Motor neuron (in vitro differentiated cells): ENCODE measurements at places on chromosomes 7 and 10.

- no peak for ATAC-seq
These were observed 735.3 kb downstream of the SUGCT start for GRCh38 chr7:40870108-40870507.

GRCh38 chr10:114103284-114103683, 59.6 kb downstream of the ADRB1 start:
- peak; percentile 76 for ATAC-seq

DNA sequence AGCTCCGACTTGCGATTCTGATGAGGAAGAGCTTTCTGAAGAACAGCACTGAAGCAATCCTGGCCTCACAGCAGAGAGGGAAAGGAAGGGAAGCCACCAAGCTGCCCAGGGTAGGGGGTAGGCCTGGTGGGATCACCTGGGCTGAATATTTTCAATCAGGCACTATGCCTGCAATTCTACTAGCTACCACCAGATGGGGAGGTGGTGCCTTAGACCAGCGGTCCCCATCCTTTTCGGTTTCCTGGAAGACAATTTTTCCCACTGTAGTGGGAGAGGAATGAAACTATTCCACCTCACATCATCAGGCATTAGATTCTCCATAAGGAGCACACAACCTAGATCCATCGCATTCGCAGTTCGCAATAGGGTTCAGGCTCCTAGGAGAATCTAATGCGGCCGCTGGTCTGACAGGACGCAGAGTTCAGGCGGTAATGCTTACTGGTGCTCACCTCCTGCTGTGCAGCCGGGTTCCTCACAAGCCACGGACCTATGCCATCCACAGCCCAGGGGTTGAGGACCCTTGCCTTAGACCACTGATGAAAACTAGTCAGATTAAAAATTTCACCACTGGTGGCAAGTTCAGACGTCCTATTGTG, 2.7 kb downstream of the LRRC20 start:
- ATAC-seq, result no peak

DNA sequence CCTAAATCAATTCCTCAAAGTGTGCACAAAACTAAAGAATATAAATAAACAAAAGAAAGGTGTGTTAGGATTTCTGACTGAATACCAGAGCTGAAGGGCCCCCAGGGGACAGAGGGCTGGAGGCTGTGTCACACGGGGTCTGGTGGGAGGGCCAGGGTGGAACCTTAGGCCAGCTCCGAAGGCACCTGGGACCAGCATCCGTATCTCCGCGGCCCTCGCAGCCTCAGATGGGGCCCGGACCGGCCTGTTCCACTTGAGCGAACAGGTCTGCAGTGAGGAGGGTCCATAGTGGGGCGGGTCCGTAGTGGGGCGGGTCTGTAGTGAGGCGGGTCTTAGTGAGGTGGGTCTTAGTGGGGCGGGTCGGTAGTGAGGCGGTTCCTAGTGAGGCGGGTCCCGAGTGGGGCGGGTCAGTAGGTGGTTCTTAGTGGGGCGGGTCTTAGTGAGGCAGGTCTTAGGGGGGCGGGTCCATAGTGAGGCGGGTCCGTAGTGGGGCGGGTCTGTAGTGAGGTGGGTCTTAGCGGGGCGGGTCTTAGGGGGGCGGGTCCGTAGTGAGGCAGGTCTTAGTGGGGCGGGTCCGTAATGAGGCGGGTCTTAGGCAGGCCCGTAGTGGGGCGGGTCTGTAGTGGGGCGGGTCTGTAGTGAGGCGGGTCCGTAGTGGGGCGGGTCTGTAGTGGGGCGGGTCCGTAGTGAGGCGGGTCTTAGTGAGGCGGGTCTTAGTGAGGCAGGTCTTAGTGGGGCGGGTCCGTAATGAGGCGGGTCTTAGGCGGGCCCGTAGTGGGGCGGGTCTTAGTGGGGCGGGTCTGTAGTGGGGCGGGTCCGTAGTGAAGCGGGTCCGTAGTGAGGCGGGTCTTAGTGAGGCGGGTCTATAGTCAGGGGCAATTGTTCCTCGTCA, 15.1 kb downstream of the GPR146 start:
- ATAC-seq, result peak; percentile 62

DNA sequence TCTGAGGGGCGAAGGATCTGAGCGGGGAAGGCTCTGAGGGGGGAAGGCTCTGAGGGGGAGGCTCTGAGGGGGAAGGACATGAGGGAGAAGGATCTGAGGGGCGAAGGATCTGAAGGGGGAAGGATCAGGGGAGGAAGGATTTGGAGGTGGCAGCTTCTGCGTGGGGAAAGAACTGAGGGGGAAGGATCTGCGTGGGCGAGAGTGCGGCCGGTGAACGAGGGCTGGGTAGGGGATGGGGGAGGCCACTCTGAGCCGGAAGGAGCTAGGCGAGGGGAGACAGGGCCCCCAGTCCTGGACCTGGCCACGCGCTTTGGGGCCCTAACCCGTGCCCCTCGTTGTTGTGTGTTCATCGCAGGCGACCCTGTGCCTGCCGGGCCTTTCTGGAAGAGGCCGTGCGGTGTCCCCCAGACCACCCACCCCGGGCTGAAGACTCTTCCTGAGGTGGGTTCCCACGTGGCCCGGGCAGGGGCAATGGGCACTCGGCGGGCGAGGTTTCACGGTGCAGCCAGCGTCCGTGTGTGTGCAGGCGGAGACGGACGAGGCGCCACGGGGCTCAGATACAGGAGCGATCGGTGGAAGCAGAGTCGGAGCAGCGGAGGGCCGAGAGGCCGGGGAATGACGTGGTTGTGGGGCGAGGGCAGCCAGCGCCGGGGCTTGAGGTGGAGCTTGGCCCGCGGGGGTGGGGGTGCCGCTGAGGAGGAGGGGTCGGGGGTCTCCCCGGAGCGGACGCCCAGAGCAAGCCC, 2.0 kb downstream of the CALY start:
- peak; percentile 51 for ATAC-seq

GRCh38 chr7:107394831-107395230, 75.0 kb upstream of the GPR22 start:
- ATAC-seq, result no peak

DNA sequence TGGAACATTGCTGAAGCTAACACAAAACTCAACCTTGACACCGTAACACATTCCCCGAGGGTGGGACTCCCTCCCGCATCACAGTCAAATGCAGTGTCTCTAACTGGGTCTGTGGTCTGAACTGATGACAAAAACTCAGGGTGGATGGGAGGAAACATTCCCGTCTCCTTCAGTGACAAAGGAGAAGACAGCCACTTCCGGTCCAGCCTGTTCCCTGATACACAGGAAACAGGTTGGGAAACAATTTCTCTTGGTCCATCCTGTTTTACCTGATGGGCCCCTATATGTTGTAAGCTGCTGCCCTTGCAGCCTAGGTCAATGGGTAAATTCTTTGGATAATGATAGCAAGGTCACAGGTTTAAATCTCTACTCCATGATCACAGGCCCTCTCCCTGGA, 20.4 kb downstream of the SLC13A4 start:
- ATAC-seq, result no peak

GRCh38 chr7:159125955-159126270, 18.8 kb downstream of the VIPR2 start:
- no peak for ATAC-seq

GRCh38 chr7:40793132-40793531, 658.3 kb downstream of the SUGCT start:
- no peak for ATAC-seq

DNA sequence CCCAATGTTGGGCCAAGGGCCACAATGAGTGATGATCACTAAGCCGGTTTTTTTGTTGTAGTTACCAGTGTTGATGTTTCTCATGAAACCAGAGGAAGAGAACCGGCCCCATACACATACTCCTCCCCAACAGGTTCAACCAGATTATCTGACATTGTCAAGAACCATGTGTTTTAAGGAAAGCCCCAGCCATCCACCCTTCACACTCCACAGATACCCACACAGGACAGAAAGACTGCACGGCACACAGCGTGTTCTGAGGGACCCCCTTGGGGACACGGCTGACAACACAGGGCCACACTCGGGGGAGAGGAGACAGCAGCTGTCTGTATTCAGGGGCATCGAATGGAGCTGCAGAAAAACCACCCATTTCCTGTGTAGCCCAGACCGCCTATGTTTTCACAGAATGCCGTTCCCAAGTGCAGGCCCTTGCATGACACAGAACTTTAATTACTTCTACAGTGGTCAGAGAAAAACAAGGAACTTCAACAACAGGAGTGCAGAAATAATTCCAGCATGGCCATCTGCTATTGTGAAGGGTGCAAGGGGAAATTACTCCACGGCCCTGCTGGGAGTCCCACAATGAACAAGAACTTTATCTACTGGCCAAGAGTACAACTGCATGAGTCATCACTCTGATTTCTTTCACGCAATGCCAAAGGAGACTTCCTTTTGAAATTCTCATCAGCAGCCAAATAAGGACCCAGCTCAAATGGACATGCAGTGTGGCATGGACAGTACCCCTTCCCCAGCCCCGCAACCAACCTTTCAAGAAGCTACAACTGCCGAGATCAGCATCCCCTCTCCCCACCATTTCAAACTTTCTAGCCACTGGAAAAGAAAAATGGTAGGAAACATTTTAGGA, 2.3 kb downstream of the KLF6 start:
- peak; percentile 9 for ATAC-seq

DNA sequence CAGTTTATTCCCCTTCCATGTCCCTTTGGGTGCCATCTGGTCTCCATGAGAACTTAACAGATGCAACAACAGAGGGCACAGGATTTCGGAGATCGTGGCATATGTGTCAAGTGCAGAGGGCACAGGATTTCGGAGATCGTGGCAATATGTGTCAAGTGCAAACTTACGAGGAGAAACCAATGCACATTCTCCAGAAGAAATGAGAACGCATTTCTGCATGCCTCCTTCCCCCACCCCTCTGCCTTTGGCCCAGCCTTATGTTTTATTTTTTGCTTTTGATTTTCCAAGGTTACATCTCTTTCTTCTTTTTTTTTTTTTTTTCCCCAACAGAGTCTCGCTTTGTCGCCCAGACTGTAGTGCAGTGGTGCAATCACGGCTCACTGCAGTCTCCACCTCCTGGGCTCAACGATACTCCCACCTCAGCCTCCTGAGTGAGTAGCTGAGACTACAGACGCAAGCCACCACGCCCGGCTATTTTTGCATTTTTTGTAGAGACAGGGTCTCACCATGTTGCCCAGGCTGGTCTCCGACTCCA, 586 bp upstream of the ANKRD26 start:
- no peak for ATAC-seq

- ATAC-seq, result no peak
These were observed 120.9 kb upstream of the LRRTM3 start for GRCh38 chr10:66804962-66805361.

- no peak for ATAC-seq
These were observed 176.2 kb upstream of the CHRM2 start for GRCh38 chr7:136692221-136692620.

DNA sequence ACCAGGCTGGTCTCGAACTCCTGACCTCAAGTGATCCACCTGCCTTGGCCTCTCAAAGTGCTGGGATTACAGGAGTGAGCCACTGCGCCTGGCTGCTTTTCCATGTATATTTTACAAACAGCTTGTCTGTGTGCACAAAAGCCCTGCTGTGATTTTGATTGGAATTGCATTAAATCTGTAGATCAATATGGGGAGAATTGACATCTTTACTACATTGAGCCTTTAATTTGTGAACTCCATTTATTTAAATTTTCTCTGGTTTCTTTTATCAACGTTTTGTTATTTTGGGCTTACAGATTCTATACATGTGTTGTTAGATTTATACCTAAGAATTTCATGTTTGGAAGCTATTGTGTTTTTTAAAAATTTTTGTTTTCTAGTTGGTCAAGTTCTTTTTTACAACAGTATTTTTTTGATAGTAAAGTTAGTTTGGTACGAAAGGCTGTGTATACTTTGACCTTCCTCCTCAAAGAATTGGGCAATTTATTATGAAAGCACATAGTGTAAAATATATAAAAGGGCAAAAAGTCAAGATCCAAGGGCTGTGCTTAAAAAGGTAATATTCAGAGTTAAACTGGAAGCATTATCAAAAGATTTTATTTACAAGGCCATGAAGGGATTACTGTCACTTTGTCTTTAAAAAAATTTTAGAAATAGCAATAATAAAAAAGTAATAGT, 92.8 kb downstream of the STK31 start:
- ATAC-seq, result no peak

GRCh38 chr10:52746169-52746568, 26.4 kb downstream of the MBL2 start:
- no peak for ATAC-seq

GRCh38 chr7:100966542-100967291, 2.6 kb upstream of the MUC12 start:
- ATAC-seq, result no peak

DNA sequence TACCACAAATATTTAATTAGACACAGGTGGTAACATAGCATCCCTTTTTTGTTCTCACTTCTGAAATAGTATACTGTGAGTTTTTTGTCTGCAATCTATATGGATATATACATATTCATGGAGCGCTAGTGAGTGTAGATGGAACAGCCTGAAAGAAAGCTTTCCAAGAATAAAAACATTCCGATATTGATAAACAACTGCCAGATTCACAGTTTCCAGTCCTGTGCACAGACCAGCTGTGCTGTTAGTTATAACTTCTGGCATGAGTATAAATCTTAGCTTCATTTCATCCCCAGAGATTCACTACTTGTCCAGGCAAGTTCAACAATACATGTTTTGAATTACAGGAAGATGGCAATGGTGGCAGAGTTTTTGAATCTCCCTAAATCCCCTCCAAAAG, 467.1 kb upstream of the STEAP1 start:
- no peak for ATAC-seq

DNA sequence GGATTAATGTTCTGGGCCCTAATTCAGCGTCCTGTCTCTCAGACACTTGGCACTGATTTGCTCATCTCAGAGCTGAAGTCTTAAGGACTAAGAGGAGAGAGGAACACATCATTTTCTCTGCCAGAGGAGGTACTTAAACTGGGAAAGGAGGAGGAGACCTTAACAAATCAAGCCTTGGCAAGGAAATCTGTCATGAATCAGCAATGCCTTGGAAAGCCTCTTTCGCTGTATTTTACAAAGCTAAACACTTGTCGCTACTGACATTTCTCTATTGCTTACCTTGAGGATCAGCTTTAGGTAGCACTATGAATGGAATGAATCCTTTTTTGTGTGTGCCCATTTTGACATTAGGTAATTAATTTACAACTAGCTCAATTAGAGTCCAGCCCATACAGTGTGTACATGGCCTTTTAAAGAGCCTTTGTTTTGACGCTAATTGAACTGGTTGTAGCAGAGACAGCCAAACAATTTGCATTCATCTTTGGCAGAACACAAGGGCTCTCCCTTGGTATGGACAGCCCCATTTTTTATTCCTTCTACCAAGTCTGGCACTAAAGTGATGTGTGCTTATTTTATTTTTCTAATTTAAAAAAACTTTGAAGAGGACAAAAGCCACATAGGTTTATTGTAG, 37.4 kb downstream of the AUTS2 start:
- ATAC-seq, result peak; percentile 71

DNA sequence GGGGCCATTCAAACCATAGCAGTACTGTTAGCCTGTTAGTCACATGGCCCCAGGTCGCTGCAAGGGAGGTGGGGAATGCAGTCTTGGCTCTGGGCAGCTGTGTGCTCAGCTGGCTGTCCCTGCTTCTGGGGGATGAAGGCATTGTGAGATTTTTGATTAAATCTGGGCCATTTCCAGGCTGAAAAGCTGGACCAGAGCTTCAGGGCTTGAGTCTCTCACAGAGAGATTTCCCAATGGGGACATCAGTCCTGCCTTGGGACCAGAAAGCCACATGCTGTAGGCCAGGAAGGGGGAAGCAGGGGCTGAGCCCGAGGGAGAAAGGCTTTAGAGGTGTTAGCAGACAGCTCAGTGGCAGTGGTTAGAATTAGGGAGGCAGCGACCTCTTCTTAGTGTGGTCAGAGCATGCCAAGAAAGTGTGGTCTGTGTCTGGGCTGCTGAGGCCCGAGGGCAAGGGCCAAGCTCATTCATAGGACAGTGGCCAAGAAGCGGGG, 33.6 kb downstream of the PALD1 start:
- ATAC-seq, result peak; percentile 52
